Panc1 (cell line): ENCODE measurements at places on chromosomes 1 and 21.
A peak's percentile ranks its signal among the peaks of the same experiment; 100 is the strongest.

GRCh38 chr1:53860967-53861411, 22.9 kb upstream of the NDC1 start:
- DNase-seq: no peak

GRCh38 chr1:67850611-67851075, 17.4 kb upstream of the GNG12 start:
- peak; percentile 64 for DNase-seq

- DNase-seq: no peak
These were observed 27.1 kb upstream of the HHAT start for GRCh38 chr1:210301615-210302000.

DNA sequence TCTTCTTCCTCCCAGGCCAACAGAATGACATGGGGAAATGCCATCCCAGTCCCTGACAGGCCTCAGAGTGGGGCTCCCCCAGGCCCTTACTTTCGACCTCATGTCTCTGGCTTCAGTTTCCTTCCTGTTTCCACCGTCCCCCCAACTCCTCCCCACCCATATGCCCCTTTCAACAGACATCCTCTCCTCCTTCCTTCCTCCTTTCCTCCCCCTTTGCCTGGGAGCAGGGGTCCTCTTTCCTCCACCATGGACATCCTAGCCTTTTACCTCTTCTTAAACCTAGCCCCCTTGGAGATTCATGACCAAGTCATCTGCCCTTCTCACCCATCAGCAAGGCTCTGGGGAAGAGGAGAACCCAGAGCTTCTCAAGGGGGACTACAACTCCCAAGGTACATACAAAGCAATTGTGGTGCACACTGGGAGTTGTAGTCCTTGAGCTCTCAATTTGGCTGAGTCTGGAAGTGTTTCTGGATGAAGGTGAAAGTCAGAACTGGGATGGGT, 4.0 kb downstream of the ZBTB7B start:
- DNase-seq: no peak

DNA sequence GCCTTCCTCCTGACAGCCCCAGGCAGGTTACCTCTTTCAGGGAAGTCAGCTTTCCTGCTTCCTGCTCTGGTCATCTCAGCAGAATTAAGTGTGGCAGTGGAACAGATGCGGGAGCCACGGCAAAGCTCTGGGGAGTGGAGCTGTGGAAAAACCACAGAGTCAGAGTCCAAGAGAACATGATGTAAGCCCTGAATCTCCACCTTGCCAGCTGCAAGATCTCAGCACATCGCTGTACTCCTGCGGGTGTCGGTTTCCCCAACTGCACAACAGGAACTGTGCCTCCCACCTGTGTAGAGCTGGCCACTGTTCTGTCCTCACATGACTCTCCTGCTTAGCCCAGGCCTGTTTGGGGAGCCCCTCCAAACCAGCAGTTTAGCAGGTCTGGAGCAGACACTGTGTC, 123.7 kb downstream of the MATN1 start:
- no peak for DNase-seq

- no peak for DNase-seq
These were observed 307.1 kb downstream of the CTH start for GRCh38 chr1:70718086-70718630.

DNA sequence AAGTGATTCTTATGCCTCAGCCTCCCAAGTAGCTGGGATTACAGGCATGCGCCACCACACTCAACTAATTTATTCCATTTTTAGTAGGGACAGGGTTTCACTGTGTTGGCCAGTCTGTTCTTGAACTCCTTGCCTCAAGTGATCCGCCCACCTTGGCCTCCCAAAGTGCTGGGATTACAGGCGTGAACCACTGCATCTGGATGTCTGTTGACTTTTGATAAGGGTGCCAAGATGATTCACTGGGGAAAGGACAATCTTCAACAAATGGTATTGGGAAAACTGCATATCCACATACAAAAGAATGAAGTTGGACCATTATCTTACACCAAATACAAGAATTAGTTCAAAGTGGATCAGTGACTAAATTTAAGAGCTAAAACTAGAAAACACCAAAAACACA, 19.8 kb downstream of the RO60 start:
- DNase-seq: no peak

DNA sequence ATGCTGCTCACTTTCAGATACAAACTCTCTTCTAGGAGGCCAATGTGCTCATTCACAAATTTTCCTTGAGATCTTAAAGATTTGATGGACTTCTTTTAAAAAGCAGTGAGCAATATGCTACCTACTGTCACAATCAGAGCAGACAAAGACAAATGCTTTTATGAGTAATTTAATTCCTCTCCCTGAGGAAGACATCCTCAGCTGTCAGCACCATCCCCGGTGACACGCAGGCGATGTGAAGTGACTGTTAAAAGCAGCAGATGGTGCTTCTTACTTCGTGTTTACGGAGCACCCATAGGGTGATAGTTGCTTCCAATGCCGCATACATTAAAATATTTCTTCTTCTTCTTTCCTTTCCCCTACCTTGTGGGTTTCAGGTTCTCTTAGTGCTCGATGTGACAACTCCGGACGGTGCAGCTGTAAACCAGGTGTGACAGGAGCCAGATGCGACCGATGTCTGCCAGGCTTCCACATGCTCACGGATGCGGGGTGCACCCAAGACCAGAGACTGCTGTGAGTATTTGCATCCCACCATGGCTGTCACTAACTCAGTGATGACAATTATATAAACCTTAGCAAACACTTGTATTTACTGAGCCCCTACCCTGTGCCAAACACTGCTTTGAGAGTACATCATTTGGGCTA, 29.1 kb downstream of the LAMC2 start:
- DNase-seq: no peak

DNA sequence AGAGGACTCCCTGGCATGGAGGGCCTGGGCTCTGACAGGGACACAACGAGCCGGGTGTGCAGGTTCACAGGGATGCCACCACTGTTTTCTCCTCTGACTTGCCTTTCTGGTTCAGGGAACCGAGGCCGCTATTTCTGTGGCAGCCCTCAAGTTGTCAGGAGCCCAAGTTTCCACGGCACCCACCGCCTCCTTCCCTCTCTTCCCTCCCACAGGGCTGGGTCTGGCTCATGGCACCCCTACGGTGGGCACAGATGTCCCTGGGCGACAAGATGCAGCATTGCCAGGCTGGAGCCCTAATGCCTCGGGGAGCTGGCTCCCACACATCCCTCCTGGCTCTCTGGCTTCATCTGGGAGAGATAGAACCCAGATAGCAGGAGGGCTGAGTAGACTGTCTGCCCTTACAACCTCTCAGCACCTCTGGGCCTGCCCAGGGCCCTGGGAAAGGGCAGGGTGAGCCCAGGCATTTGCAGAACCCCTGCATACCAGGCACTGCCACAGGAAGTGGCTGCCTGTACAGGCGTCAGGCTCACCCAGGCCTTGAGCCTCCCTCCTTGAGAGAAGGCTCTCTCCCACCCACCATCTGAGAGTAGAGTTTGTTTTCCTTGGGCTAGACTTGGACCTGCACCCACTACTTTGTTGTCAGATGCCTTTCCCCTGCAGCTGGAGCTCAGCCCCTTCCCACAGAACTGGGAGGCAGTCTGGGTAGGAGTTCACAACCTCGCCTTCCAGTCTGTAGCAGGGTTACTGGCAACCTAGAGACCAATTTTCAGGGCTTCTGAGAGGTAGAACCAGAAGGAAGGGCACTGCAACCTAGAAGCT, 20.5 kb downstream of the KCNC4 start:
- DNase-seq: no peak

- DNase-seq: no peak
These were observed 480.1 kb downstream of the PTBP2 start for GRCh38 chr1:97201641-97202040.

- DNase-seq: no peak
These were observed 24.3 kb downstream of the HEYL start for GRCh38 chr1:39615086-39615673.
